ENCODE measurements at places on chromosomes 12 and 14.

GRCh38 chr12:117844114-117844830 is 124.5 kb downstream of the KSR2 start:
- DNase-seq = no peak

DNA sequence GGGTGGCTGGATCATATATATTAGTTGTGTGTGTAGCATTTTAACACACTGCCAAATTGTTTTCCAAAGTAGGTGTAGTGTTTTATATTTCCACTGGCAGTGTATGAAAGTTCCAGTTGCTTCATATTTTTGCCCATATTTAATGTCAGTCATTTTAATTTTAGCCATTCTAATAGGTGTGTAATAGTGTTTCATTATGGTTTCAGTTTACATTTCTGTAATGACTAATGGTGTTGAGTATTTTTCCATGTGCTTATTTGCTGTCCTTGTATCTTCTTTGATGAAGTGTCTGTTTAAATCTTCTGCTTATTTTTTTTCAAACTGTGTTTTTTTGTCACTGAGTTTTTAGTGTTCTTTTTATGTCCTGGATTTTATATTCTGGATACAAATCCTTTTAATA is 8.7 kb downstream of the TBC1D15 start:
- peak; percentile 8 for DNase-seq

GRCh38 chr12:15984097-15984800 is 73.1 kb downstream of the DERA start:
- DNase-seq = no peak

DNA sequence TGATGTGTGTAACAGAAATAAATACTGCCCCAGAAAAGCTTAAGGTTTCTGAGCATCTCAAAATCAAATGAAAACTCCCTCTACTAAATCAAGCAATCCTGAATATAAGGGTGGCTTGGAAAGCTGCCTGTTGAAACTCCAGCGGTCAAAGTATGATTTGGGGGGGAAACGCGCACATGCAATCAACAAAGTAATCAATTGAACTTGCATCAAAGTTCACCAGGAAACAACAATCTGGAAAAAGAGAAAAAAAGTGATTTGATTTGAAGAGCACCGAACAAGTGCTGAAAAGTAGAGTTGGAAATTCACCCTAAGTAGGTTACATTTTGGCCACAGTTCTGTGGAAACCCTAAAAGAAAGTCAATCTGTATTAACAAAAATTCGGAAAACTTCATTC is 700 bp downstream of the CNIH1 start:
- no peak for DNase-seq

DNA sequence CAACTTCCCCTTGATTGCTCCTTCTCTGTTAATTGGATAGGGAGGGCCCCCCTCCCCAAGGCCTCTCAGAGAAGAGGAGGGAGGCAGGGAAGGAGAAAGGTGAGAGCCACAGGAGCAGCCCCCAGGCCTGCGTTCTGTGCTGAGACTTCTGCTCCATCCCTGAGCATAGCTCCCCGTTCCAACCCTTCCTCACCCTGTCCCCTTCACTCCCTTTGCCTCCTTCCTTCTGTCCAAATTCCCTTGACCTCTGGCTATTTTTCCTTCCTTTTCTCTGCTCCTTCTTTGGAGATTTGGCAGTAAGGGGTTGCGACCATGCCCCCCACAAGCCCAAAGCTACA is 788 bp upstream of the ASIC1 start:
- DNase-seq = no peak

DNA sequence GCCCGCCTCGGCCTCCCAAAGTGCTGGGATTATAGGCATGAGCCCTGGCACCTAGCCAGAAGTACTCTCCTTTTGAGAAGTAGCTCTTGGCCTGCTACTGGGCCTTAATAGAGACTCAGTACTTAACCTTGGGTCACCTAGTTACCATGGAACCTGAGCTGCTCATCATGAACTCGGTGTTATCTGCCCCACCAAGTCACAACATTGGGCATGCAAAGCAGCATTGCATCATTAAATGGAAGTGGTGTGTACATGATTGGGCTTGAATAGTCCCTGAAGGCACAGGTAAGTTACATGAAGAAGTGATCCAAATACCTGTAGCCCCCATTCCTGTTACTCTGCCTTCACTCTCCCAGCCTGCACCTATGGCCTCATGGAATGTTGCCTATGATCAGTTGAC is 18.0 kb upstream of the ATF7 start:
- no peak for DNase-seq

DNA sequence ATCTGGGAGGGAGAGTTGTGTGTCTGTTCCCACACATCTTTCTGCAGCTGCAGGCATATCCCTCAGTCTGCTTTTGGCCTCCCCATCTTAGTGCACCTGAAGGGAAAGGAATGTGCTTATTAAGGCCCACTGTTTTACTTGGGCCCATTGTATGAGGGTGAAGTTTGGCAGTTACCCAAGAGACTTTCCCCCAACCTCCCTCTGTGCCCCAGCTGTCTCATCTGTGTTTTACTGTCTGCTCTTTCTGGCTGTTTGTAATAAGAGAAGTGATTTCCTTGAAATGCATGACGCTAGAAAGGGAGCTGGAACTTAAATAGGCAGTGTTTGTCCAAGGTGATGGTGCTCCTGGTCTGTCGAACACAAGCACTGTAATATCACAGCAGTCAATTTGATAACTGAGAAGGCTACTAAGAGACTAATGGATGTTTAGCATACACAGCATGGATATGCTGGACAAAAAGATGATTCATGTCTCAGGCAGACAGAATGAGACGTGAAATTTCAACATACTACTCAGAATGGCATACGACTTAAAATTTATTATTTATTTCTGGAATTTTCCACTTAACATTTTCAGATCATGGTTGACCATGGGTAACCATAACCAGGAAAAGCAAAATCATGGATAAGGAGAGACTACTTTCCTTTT is 43.6 kb downstream of the FSCB start:
- no peak for DNase-seq

DNA sequence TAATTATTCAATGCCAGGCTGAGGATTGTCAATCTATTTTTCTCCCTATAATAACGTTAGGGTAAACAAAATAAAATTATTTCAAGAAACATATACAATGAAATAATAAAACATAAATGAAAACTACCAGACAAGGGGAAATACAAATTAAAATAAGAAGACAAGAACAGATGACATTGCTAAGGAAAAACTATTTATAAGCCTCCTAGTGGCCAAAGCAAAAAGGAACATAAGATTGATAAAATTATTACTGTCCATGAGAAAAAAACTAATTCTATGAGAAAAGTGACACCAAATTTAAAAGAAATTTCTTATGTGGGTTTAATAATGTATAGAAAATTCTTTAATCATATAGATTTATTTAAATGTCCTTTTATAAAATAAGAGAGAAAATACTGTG is 294.7 kb downstream of the TTC6 start:
- peak; percentile 1 for DNase-seq

- DNase-seq = no peak
These were observed 5.4 kb upstream of the BCAT1 start for GRCh38 chr12:24954261-24954660.

GRCh38 chr12:60760965-60761364 is 1165.1 kb downstream of the SLC16A7 start:
- no peak for DNase-seq

- DNase-seq = peak; percentile 41
These were observed 35.9 kb upstream of the EGLN3 start for GRCh38 chr14:33986804-33987203.

DNA sequence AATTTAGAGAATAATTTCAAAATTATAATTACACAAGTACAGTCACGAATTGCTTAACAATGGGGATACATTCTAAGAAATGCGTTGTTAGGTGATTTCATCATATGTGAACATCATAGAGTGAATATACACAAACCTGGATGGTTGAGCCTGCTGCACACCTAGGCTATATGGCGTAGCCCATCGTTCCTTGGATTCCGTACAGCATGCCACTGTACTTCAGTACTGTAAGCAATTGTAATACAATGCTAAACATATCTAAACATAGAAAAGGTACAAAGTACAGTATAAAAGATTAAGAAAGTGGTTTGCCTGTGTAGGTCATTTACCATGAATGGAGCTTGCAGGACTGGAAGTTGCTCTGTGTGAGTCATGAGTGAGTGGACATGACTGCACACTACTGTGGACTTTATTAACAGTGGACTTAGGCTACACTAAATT is 286.2 kb downstream of the CACNA1C start:
- DNase-seq = peak; percentile 14

DNA sequence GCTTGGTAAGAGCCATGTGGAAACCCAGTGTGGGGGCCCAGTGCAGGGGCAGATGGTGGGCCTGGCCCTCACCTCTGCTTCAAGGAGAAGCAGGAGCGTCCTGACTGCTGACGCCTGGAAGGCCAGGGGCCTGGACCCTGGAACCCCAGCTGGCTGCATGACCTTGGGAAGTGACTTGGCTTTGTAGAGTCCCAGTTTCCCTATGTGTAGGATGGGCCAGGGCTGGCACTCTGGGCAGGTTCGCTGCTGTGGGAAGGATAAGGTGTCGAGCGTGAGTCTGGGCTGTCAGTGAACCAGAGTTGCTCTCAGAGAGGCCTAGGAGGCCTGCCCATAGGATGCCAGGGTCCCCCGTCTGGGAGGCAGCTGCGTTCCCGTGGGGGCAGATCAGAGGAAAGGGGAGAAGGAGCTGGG is 43.2 kb downstream of the TRAFD1 start:
- DNase-seq = no peak

DNA sequence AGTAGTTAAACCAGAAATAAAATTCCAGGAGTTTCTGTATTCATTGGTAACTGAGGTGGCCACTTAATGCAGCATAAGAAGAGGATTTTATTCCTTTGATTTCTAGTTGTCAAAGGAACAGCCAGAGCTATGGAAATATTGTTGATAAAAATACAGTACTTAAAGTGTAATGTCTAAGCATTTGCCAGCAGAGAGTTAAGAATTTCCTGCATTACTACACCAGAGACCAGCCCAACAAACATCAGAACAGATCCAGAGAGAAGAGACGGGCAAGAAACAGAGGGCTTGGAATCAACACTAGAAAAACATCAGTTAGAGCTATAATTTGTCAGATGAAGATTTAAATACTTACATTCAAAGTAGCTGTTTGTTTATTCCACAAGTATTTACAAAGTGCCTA is 77.9 kb downstream of the ST8SIA1 start:
- DNase-seq = no peak

DNA sequence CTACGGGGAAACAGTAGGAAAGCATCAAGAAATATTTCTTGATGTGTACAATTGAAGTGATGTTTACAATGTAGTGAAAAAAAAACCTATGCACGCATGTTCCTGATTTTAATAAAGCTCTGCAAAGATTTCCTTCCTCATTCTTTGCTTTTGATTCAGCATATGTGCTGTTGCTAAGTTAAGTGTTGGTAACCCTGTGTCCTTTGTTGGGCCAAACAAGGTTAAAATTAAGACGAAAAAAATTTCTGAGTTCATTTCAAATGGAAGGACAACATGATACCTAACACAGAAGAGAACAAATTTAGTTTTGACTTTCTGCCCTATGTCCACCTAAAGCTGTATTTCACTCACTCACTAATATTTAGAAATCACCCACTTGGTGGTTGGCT is 62.8 kb downstream of the PPP2R5C start:
- no peak for DNase-seq

GRCh38 chr14:76421662-76422061 is 45.7 kb downstream of the ESRRB start:
- no peak for DNase-seq

DNA sequence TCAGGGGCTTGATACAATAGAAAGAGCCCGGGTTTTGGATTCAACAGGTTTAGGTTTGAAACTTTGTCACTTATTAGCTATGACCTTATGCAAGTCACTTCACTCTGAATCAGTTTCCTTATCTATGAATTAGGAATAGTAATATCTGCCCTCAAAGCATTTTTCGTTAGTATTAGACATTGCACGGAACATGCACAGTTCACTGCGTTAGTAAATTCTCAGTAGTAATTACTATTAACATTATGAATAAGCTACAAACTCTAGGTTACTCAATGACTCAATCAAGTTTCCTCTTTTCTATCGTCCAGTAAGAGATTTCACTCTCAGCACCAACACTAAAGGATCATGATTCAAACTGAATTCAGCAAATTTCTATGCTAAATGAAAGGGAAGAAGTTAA is 150.3 kb downstream of the CEP83 start:
- DNase-seq = no peak

- no peak for DNase-seq
These were observed 25.3 kb upstream of the RHOJ start for GRCh38 chr14:63178912-63179311.

- no peak for DNase-seq
These were observed 425.8 kb upstream of the ATXN7L3B start for GRCh38 chr12:74111688-74112360.

- no peak for DNase-seq
These were observed 21.2 kb downstream of the CALM1 start for GRCh38 chr14:90418053-90418452.

GRCh38 chr12:131134523-131135310 is 181.0 kb downstream of the ADGRD1 start:
- no peak for DNase-seq

DNA sequence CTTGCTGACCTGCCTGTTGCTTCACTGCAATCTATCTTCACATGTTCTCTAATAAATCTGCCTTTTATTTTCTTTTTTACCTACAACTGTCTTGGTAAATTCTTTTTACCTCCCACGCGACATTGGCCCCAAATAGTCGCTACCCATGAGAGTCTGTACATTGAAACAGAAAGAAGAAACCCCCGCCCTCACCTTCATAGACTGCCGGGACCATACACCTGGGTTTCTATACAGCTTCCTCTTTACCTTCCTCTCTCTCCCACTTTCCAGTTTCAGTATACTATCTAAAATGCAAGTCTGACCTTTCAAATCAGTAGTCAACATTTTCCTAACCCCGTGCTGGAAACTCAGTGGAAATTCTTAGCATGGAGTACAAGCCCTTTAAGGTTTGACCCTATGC is 4.8 kb downstream of the SLC8A3 start:
- no peak for DNase-seq

DNA sequence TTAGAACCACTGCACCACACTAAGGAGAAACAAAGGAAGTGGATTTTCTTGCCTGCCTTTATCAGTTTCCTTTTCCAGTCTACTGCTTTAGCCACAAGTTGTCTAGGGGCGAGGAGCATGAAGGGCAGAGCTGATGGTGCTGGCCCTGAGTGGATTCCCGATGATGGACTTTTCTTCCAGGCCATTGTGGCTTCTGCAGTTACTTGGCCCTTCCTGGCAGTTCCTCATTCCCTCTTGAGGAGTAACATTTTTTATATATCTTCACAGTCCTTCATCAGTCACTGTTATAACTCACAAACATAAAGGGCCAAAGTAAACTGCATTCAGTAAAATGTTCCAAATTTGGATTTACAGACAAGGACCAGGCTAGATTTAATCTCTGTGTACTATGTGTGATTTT is 61.2 kb upstream of the SRSF5 start:
- DNase-seq = no peak

DNA sequence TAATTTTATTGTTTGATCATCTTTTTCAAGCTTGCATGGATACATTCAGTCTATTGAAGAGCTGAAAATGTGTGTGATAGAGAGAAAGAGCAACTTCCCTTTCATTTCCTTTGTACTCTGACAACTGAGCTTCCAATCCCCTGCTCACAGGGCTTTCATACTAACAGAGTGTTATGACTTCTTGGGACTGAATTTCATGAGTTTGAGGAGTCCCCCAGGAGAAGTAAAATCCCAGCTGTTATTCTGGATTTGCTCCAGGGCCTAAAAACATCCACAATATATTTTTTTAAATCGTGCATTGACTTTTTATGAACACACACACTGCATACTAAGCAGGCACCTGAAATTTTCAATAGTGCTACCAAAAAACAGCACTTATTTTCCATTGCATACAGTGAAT is 195.8 kb upstream of the CAND1 start:
- DNase-seq = no peak

- DNase-seq = no peak
These were observed 68.6 kb downstream of the TNFAIP2 start for GRCh38 chr14:103191844-103192243.
